CD4-positive, alpha-beta T cell treated with Interleukin-12 subunit alpha and Interleukin-12 subunit beta, for 1 hour (primary cell): ENCODE measurements at places on chromosomes 7 and 10.

DNA sequence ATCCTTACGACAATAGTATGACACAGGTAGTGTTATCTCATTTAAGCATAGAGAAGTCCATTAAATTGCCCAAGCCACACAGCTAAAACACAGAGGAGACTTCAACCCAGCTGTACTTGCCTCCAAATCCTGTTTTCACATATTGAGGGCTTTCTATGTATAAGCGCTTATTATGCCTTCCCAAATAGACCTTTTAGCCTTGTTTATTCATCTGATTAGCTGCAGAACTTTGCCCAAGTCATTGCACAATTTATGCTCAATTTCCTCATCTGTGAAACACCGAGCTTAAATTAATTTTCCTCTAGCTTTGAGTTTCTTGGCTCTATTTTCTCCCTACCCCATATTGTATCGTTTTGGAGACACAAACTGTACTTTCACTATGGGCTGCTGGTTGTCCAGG, 15.5 kb downstream of the NPS start:
- no peak for DNase-seq

- no peak for DNase-seq
Observed at GRCh38 chr7:138338361-138338760, 121.7 kb upstream of the TRIM24 start.

DNA sequence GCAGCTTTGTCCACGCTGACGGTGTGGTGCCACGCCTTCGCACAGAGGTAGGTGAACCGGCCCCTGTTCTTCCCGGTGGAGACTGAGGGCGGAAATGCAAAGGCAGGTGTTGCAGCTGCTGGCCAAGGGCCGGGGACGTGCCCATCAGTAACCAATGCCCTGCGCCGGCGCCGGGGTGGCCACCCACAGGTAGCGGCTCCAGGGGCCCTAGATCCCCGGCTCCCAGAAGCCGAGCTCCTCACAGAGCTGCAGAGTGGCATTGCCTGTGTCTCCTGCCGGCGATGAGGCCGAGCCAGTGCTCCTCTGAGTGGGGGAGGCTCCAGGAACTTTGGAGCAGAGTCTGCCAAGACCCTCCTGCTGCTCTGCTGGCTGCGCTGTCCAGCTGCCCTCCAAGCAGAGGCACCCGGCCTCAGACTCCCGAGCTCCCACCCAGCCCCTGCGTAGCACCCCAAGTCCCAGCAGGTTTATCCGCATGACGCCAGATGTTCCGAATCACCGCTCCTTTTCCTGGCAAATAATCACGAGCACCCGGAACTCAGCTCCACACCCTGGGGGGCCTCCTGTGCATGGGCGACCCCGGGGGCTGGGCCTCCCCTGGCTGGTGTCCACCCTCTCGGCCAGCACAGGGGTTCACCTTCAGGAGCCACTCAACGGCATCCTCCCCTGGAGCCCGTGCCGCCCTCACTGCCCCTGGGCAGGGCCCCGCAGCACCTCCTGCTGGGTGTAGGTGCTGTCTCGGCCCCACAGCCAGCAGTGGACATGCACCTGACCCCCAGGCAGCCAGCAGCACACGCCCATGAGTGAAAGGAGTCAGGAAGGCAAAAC, 22.1 kb downstream of the CFAP46 start:
- DNase-seq = no peak

DNA sequence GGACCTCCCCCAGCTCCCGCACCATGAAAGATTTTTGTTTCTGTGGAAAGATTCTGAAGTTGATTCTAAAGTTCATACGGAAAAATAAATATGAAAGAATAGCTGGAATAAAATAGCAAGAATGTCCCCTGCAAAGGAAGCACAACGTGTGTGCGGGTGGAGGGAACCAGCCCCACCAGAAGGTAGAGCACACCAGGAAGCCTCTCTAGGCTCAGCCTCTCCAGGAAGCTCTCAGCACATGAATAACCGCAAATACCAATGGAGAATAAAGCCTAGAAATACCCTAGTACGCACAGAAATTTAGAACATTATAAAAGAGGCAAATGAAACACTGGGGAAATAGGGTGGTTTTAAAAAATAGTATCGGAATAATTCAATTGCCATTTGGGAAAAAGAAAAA, 24.6 kb upstream of the FAM170B start:
- no peak for DNase-seq

DNA sequence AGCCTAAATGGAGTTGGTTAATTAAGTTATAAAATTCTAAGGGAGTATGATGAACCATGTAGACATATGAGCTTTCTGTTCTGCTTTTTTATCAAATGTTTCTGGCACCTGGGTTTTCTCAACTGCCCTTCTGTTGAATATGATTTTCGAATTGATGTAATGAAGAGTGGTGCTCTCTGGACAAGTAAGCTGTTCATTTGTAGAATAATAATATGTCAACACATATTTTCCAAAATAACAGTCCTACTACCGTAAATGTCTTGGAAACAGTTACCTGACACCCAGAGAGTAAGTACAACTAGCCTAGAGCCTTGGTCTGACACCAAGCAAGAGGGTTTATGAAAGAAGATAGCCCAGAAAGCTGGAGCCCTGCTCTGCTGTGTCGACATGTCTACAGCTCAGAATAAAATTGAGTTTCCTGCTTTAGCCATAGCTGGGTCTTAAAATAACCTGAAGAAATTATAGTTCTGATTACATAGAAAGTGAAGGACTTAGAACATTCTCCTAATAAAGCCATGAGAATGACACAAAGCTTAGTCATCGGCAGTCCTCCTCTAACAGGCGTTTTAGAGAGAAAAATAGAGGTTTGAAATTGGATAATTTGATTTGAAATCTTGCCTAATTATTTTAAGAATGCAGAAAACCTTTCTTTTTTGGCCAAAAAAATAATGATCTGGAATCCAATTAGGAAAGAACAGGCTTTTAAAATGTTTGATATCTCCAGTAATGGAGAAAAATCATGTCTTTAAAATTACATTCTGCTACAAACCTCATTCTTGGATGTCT, 25.1 kb downstream of the HDAC9 start:
- no peak for DNase-seq

DNA sequence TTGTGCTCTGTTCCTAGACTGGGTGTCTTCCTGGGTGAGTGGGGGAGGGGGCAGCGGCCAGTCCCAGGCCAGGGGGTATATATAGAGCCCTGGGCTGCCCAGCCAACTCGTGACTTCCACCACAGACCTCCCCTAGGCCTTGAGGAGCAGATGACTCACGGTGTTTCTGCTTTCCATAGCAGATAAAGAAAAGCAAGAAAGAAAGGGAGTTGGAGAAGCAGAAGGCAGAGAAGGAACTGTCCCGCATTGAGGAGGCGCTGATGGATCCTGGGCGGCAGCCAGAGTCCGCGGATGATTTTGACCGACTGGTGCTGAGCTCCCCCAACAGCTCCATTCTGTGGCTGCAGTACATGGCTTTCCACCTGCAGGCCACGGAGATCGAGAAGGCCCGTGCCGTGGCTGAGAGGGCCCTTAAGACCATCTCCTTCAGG, 10.1 kb downstream of the CALHM2 start:
- no peak for DNase-seq
